IPS-NIHi11 (cell line): ENCODE measurements at places on chromosomes 16 and 17.

DNA sequence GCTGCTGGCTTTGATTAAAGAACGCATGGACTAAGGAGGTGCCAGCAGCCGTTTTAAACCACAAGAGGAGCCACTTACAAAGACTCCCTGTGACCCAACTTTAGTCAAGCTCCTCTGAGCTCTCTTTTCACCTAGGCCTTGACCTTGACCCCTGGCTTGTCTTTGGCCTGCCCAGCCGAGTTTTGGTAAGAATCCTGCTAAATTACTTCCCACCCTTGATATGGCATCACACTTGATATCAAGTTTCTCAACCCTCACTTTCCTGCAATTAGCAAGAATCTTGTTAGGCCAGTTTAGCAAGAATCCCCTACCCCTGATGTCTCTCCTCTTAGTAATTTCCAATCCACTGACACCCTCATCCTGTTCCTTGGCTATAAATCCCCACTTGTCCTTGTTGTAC, 232.8 kb upstream of the SALL1 start:
- no peak for DNase-seq

- DNase-seq, result no peak
Observed at GRCh38 chr17:42399121-42399520, 10.9 kb upstream of the STAT3 start.

DNA sequence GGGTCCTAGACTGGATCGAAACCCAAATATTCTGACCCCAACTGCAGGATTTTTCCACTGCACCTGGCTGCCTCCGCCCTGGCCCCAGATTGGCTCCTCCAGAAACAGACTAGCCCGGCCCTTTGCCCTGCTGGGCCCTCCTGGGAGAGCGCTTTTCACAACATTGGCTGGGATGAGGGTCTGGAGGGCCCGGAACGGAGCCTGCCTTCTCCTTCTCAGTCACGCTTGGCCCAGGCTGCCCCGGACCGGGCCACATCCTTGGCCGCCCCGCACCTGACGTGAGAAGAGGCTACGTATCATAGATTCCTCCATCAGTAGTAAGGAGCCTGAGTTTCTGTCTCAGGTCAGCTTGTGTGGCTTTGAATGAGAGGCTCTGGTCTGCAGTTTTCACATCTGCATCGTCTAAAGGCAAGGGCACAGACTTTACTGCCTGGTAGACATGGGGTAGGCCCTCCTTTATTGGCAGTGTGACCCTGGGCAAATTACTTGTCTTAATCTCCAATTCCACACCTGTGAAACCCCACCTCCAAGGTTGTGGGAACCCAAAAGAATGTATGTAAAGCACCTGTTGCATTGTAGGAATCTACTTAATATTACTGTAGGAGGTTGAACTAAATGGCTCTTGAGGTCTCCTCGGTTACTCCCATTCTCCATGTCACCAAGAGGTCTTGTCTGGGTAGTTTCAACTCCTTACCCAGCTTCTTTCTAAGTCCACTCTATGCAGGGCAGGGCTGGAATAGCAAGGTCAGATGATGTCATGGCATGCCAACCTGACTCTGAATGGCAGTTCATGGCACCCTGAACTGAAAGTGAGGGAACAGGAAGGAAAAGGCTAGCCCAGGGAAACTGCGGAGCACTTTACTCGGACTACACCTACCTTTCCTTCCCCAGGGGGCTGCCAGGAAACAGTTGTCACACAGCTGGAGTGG, 661 bp downstream of the LRRC3C start:
- peak; percentile 72 for DNase-seq

GRCh38 chr17:17525311-17525710, 29.1 kb upstream of the RASD1 start:
- no peak for DNase-seq
